A549 treated with Hydrocortisone at 1 μM for 4 hours (cell line): ENCODE measurements at places on chromosomes 2 and 18. TPM values are rescaled to one million over a fixed set of nuclear protein-coding genes. Genes with fewer than 3 reads are reported as not detected.

The TMEM198 gene
- 0.70 to 1.3 TPM (median 1.0 TPM) in 5 replicates for total RNA-seq

The SERPINB13 gene
- total RNA-seq = not detected in 5 replicates

The HOXD13 gene
- total RNA-seq = 0.13 to 0.26 TPM (median 0.15 TPM) in 5 replicates

The CNDP1 gene
- total RNA-seq = not detected in 5 replicates

The CIDEA gene
- total RNA-seq = not detected in 5 replicates

The IL36B gene
- total RNA-seq = 0.08 to 0.20 TPM (median 0.12 TPM) in 3 of 5 replicates, not detected in the others

The CCDC150 gene
- total RNA-seq = 3.6 to 6.6 TPM (median 5.3 TPM) in 5 replicates

The MC4R gene
- total RNA-seq = not detected in 5 replicates

The SCN2A gene
- total RNA-seq = 0.02 to 0.03 TPM in 2 of 5 replicates, not detected in the others

The GPR55 gene
- total RNA-seq = not detected in 5 replicates

The CXCR1 gene
- not detected in 5 replicates for total RNA-seq

The OSR1 gene
- 8.0 to 11.8 TPM (median 8.2 TPM) in 5 replicates for total RNA-seq

The DNAH6 gene
- 0.01 to 0.18 TPM (median 0.10 TPM) in 5 replicates for total RNA-seq

The LIMS4 gene
- total RNA-seq = 0.46 to 1.2 TPM (median 0.75 TPM) in 5 replicates

The DSG1 gene
- not detected in 5 replicates for total RNA-seq

The RTTN gene
- total RNA-seq = 4.3 to 6.1 TPM (median 4.9 TPM) in 5 replicates

The CD207 gene
- not detected in 5 replicates for total RNA-seq

The POLR1B gene
- total RNA-seq = 22.0 to 31.3 TPM (median 22.6 TPM) in 5 replicates

The SERPINB11 gene
- 0.07 TPM in 1 of 5 replicates, not detected in the others for total RNA-seq

The SNORC gene
- 2.4 to 11.7 TPM (median 10.1 TPM) in 5 replicates for total RNA-seq

The TMEM247 gene
- not detected in 5 replicates for total RNA-seq

The TXNL1 gene
- total RNA-seq = 60.6 to 67.3 TPM (median 62.5 TPM) in 5 replicates

The GKN2 gene
- total RNA-seq = 1.8 to 3.1 TPM (median 2.5 TPM) in 5 replicates

The ITGAV gene
- 47.8 to 94.8 TPM (median 88.2 TPM) in 5 replicates for total RNA-seq

The FAM124B gene
- not detected in 5 replicates for total RNA-seq

The DSG2 gene
- total RNA-seq = 43.0 to 81.7 TPM (median 62.8 TPM) in 5 replicates

The PLB1 gene
- total RNA-seq = 1.5 to 2.6 TPM (median 1.9 TPM) in 5 replicates

The SPEG gene
- total RNA-seq = 6.5 to 10.3 TPM (median 8.3 TPM) in 5 replicates

The GAL3ST2 gene
- total RNA-seq = 0.18 to 0.25 TPM (median 0.23 TPM) in 5 replicates

The FLACC1 gene
- total RNA-seq = 0.16 to 0.46 TPM (median 0.17 TPM) in 5 replicates

The GPR39 gene
- 6.8 to 7.6 TPM (median 7.0 TPM) in 5 replicates for total RNA-seq

The RAX gene
- total RNA-seq = 0.05 TPM in 1 of 5 replicates, not detected in the others

The C18orf54 gene
- total RNA-seq = 2.1 to 3.3 TPM (median 2.6 TPM) in 5 replicates

The HRH4 gene
- not detected in 5 replicates for total RNA-seq

The CLEC4F gene
- total RNA-seq = not detected in 5 replicates

The DYSF gene
- 0.53 to 0.99 TPM (median 0.56 TPM) in 5 replicates for total RNA-seq

The EMX1 gene
- 0.08 to 0.14 TPM (median 0.11 TPM) in 4 of 5 replicates, not detected in the other for total RNA-seq

The EFHD1 gene
- 3.3 to 5.0 TPM (median 4.3 TPM) in 5 replicates for total RNA-seq

The REG3G gene
- total RNA-seq = not detected in 5 replicates

The GAREM1 gene
- 4.6 to 6.4 TPM (median 5.2 TPM) in 5 replicates for total RNA-seq

The BOK gene
- total RNA-seq = 27.7 to 38.3 TPM (median 35.8 TPM) in 5 replicates

The ATP8B1 gene
- 6.0 to 8.9 TPM (median 6.8 TPM) in 5 replicates for total RNA-seq

The AUP1 gene
- 199 to 248 TPM (median 238 TPM) in 5 replicates for total RNA-seq

The CYP27C1 gene
- total RNA-seq = 3.2 to 4.2 TPM (median 3.7 TPM) in 5 replicates

The SGPP2 gene
- 0.48 to 0.59 TPM (median 0.56 TPM) in 5 replicates for total RNA-seq

The GMCL1 gene
- total RNA-seq = 7.8 to 12.2 TPM (median 10.7 TPM) in 5 replicates

The RESP18 gene
- total RNA-seq = not detected in 5 replicates

The UGT1A4 gene
- total RNA-seq = 0.06 to 0.16 TPM (median 0.10 TPM) in 4 of 5 replicates, not detected in the other

The PTPRN gene
- 1.0 to 1.5 TPM (median 1.2 TPM) in 5 replicates for total RNA-seq

The FAM237A gene
- not detected in 5 replicates for total RNA-seq

The ZSWIM2 gene
- not detected in 5 replicates for total RNA-seq

The CRACDL gene
- 3.9 to 4.3 TPM (median 4.0 TPM) in 5 replicates for total RNA-seq

The MC5R gene
- not detected in 5 replicates for total RNA-seq
